NCI-H146 (cell line): ENCODE measurements at places on chromosomes 12 and 14.

- no peak for DNase-seq
Measured at GRCh38 chr12:2454601-2455177, 340.1 kb upstream of the FKBP4 start.

DNA sequence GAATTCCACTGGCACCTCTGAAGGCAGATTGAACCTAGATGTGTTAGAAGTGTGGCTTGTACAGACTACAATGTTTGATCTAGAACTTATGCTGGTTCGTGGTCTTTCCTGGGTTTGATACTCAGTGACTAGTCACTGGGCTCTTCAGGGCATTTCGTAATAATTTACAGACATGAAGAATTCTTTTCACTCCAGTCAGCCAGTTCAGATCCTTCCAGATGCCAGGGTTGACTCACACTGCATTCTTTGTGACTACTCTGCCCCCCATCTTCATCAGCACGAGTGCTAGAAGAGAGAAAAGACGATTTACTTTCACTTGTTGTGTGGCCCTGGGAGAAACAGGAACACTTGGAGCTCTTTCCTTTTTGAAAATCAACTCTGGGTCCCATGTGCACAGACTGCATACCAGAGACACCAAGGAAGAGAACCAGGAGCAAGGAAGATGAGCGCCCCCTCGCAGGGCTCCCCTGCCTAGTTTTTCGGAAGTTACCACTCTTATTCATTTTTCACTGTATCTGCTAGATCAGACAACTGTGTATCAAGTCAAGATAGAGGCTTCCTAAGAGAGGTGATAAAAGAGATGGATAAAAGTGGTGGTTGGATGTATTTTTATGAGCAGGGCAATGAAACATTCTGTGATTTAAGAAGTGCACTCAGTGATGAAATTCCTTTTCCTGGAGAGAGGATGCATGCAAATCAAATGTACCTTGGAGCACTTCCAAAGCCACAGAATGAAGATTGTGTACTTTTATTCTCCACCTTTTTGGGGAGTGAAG, 33.5 kb upstream of the EVL start:
- DNase-seq = no peak

DNA sequence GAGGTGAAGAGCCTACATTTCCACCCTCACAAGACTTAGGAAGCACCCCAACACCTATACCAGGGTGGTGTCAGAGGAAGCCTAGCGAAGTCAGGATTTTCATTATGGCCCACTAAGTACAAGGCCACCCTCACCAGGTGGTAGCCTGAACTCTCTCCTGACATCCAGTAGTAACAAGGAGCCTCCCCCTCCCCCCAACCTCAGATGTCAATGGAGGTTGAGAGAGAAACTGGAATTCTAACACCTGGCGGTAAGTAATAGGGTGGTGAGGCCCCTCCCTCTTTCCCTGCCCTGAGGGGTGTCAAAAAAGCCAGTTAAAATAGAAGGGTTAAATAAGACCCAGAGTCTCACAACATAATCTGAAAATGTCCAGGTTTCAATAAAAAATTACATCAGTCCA, 37.6 kb downstream of the SINHCAF start:
- peak; percentile 54 for DNase-seq

DNA sequence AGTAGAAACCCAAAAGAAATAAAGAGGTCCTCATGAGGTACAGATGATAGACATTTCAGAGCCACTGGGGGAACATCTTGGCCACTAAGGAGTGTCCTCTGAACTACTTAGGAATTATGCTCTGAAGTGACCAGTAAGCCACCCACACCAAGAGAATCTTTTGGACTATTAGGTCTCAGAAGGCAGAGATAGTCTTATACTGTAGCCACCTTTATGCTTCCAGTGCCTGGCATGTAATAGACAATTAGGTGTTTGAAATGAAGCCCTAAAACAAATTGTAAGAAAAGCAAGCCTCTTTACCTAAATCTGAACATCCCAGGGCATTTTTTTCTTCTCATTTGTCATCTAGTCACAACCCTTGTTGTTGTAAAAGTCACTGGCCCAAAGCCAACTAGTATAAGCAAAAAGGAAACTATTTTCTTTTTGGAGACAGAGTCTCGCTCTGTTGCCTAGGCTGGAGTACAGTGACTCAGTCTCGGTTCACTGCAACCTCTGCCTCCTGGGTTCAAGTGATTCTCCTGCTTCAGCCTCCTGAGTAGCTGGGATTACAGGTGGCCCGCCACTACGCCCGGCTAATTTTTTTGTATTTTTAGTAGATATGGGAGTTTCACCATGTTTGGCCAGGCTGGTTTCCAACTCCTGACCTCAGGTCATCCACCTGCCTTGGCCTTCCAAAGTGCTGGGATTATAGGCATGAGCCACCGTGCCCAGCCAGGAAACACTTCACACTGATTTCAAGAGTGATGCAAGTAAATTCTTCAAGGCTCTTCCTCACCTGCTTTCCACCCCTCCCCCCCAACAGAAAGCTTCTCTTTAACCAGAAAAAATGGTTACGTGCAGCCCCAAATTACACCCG, 11.1 kb downstream of the PLEKHA5 start:
- DNase-seq = no peak

- no peak for DNase-seq
Measured at GRCh38 chr12:103540319-103540718, 44.6 kb upstream of the C12orf42 start.

- DNase-seq = no peak
Measured at GRCh38 chr14:70498191-70498590, 36.6 kb downstream of the ADAM20 start.

GRCh38 chr14:53456931-53457330, 303.8 kb upstream of the DDHD1 start:
- DNase-seq = no peak

DNA sequence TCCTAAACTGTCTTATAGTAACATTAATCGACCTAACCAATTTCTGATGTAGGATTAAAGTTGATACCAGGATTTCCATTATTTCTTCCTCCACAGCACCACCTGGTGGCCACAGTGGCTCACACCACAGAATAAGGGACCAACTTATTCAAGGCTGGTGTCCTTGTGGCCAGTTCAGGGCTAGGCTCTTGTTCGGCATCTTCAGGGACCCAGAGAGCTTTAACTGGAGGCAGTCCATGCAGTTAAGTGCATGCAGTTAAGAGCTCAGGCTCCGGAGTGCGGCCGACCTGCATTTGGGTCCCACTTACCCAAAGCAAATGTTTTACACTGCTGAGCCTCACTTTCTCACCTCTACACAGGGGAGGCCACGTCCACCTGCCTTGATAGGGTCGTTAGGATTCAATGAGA, 42.0 kb upstream of the GPR68 start:
- DNase-seq = peak; percentile 48

DNA sequence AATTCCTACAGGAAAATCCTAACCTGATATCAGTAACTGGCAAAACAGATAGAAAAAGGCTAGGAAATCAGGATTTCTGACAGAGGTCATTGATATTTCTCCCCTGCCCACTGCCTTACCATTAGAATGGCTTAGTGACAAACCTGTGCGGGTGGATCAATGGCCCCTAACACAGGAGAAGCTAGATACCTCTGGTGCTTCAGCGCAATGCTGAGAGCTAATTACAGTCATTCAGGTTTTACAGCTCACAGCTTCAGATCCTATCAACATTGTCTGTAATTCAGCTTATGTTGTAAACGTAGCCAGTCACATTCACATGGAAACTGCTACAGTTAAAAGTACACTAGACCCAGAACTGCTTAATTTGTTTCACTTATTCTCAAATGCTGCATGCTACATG, 17.4 kb upstream of the SLC10A1 start:
- DNase-seq = no peak

DNA sequence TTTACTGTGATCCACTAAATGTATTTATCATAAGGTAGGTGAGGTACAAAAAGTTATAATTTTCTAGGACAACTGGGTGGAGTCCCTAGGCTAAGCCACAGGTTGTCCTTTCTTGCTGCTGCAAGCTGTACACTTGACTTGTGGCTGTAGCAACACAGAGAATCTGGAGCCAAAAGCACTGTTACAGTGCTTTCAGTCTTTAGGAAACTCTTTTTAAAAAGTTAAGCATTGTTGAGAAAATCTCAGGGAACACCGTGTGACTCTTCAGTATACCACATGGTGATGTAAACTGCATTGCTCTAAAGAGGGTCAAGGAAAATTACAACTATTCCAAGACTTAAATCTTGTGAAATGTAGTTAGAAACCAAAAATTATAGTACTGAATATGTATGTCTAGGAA, 11.4 kb downstream of the SLC15A5 start:
- no peak for DNase-seq

GRCh38 chr12:108820707-108821406, 36.5 kb downstream of the SSH1 start:
- no peak for DNase-seq

DNA sequence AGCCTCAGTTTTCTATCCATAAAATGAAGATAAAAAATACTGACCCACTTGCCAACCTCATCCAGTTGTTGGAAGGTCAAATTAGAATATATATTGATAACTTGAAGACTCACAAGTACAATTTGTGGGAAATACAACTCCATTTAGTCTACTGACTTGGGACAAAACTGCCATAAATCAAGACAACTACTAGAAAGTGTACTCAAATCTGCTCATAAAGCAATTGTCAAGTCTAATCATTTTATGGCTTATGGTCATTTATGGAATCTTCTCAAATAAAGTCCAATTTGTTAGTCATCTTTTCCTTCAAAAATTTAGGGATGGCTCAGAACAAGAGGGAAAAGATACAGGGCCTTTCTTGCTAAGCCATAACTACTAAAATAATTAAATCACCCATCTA, 7.0 kb downstream of the BTG1 start:
- no peak for DNase-seq

- no peak for DNase-seq
Measured at GRCh38 chr12:67352682-67353081, 83.5 kb downstream of the CAND1 start.

DNA sequence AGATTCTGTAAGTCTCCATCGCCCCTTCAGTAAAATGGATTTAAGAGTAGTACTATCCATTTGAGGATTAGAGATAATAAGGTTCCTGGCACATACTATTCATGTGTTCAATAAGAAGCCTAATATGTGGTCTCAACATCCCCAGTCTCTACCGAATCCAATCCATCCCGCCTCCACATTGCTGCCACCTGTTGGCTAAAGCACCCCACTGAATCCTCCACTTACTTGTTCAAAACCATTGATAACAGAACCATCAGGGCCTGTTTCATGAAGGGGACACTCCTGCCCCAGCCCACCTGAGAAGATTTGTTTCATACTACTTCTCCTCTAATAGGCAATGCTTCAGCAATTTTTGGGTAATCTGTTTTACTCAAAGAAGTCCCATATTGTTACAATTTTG, 147.5 kb downstream of the SLC2A13 start:
- DNase-seq = no peak

DNA sequence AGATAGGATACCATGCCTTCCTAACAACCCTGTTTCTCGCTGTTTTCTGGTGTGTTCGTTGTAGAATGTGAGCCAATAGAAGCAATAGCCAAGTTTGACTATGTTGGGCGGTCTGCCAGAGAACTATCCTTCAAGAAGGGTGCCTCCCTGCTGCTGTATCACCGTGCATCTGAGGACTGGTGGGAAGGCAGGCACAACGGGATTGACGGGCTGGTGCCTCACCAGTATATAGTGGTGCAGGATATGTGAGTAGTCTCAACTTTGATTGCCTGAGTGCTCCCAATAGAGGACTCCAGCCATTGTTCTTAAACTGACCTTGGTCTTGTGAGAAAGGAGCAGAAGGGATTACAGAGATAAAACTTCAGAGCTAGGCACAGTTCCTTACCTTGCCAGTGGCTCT, 96.2 kb downstream of the KICS2 start:
- DNase-seq = no peak

DNA sequence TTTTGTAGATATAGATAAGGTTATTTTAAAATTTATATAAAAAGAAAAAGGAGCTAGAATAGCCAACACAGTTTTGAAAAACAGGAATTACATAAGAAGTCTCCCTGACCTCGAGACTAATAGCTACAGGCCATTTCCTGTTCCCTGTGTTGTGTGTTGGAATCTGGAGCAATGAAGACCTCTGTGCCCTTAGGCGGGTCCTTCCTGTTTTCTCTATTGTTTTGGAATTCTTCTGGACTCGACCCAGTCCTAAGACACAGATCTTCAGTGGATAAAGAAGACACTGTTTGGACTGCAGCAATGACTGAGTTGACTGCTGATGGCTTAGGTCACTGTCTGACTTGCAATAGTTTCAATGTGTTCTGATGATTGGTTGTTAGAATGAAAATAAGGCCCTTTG, 26.2 kb downstream of the SNRPF start:
- DNase-seq = no peak

DNA sequence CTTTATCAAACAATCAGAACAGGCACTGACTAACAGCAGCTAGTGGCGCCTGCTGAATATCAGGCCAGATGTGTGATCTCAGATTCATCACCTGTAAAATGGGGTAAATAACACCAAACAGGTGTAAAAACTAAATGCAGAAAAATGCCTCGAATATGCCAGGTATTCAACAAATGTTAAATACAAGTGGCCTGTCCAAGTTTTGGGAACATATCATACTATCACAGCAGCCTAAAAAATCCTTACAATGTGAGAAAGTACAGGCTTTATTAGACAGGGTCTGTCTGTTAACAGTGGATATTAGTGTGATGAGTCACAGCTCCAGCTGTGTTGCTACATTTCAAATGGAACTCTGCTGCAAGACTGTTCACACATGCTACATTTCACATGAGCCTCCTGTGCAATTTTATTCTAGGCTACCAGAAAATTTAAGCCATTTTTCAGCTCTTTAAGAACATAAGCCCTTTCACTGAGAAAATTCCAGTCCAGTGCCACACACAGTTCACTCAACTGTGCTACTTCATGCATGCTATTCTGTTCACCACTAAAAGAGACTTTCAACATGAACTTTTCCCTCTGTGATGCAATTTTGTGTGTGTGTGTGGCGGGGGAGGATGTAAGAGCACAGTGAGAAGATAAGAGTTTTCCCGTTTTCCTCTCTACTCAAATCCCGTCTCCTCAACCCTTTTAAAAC, 56.7 kb downstream of the MSRB3 start:
- DNase-seq = no peak

GRCh38 chr14:32399920-32400319, 70.8 kb downstream of the AKAP6 start:
- no peak for DNase-seq

DNA sequence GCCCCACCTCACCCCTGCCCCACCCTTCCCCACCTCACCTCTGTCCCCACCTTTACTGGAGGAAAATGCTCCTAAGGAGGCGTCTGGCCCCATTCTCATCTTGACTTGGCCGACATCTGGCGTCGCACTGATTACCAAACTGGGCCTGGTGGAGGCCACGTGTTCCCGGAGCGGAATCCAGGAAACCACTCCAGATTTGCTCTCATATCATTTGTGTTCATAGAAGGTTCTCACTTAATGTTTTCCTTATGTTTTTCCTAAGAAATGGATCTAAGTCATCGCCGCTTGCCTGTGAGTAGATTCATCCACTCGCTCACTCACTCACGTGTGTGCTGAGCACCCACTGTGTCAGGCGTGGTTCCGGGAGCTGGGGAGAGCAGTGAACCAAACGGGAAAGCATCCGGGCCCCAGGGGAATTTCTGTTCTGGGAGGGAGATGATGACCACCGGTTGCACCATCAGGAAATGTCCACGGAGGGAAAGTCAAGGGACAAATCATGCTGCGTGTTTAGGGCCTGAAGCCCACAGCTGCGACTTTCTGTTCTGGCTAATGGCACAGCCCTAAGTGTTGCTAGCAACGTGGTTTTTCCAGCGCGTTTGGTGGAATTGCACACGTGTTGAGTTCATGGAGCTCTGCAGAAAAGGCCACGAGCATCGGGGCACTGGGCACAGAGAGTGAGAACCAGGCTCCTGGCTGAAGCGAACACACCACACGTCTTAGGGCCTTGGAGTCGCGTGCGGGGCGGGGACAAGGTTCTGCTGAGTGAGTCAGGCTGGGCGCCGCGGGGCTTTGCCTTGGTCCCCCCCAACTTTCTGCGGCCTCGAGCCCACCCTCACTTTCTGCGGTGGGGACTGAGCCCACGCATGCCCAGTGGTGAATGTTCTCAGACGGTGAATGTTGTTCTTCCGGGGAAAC, 57.7 kb downstream of the ADGRD1 start:
- DNase-seq = no peak
